ENCODE measurements at places on chromosomes 1 and 21. TPM values are rescaled to one million over a fixed set of nuclear protein-coding genes. Genes with fewer than 3 reads are reported as not detected.

Gene ELAPOR1
- total RNA-seq, result not detected

Gene CD247
- not detected for total RNA-seq

Gene THEM5
- total RNA-seq, result not detected

Gene PARS2
- 4.7 TPM for total RNA-seq

Gene NBPF4
- not detected for total RNA-seq

Gene OR2L13
- not detected for total RNA-seq

Gene PEX10
- total RNA-seq, result 19.2 TPM

Gene GRIK1
- total RNA-seq, result not detected

Gene OR2L2
- total RNA-seq, result not detected

Gene PRKACB
- total RNA-seq, result 4.2 TPM

Gene RNF186
- total RNA-seq, result not detected

Measured in gastrocnemius medialis (tissue), 4 donors.